ENCODE measurements at places on chromosomes 4 and X. TPM values are rescaled to one million over a fixed set of nuclear protein-coding genes. Genes with fewer than 3 reads are reported as not detected.

GRCh38 chrX:63929608-63930007 is 144.6 kb upstream of the ARHGEF9 start:
- H3K36me3 ChIP-seq, result no peaks in the 10 kb centered on the region
- H3K27me3 ChIP-seq, result no peaks in the 10 kb centered on the region
- H3K27ac ChIP-seq, result no peak overlapping the region
- no peak for DNase-seq

DNA sequence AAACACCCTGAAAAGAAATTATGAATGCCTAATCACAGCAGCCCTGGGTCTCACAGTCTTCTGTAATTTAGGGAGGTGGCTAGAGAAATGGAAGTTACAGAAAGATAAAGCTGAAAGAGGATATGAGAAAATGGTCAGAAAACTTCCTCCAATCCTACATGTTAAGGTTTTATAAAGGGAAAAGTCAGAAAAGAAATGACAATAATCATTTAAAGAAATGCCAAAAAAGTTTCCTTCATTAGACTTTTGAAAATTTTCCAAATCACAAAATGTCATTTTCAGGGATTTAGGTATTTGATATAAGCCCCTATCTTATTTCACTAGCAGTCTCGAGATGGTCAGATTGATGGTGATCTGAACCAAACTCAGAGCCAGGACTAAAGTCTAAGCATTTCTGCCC is 276.2 kb downstream of the CHIC1 start:
- H3K4me1 ChIP-seq, result no peaks in the 10 kb centered on the region
- H3K27me3 ChIP-seq, result no peaks in the 10 kb centered on the region
- no peak overlapping the region for H3K4me3 ChIP-seq
- H3K27ac ChIP-seq, result no peak overlapping the region
- no peak for DNase-seq

DNA sequence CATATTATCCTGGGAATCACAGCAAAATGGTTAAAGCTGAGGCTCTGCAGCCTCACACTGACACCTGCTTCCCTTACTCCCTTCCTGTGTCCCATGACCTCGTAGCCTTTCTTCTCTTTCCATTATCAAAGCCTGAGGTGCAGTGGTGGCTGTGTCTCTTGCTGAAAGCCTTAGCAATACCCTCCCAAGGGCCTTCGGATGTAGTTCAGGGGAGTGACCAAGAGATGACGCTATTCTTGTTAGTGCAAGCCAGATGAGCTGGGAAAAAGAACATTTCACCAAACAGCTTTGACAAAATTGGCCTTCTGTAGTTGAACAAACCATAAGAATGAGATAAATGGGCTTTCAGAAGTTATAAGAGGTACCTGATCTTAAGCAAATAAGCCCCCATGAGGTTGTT is 31.6 kb downstream of the SMIM10L2A start:
- H3K27ac ChIP-seq, result no peak overlapping the region
- no peaks in the 10 kb centered on the region for H3K36me3 ChIP-seq
- DNase-seq, result no peak
- no peak overlapping the region for H3K4me3 ChIP-seq
- no peaks in the 10 kb centered on the region for H3K4me1 ChIP-seq

TIGD4 gene
- 2.3 TPM for total RNA-seq

GRCh38 chr4:138579146-138579545 is 337.0 kb upstream of the SLC7A11 start:
- no peak overlapping the region for H3K4me3 ChIP-seq
- no peak for DNase-seq
- no peaks in the 10 kb centered on the region for H3K36me3 ChIP-seq
- H3K4me1 ChIP-seq, result peaks cover 2% of the 10 kb centered on the region
- H3K27me3 ChIP-seq, result no peaks in the 10 kb centered on the region

DRP2 gene
- total RNA-seq, result 0.20 TPM

- no peaks in the 10 kb centered on the region for H3K4me1 ChIP-seq
- H3K36me3 ChIP-seq, result no peaks in the 10 kb centered on the region
- no peak for DNase-seq
These were observed 234.0 kb upstream of the BCOR start for GRCh38 chrX:40331762-40332161.

GRCh38 chr4:72641611-72642010 is 72.6 kb upstream of the ADAMTS3 start:
- H3K4me1 ChIP-seq, result no peaks in the 10 kb centered on the region
- no peak overlapping the region for H3K27ac ChIP-seq
- no peaks in the 10 kb centered on the region for H3K27me3 ChIP-seq
- no peak for DNase-seq
- no peaks in the 10 kb centered on the region for H3K36me3 ChIP-seq

ABCG2 gene
- 3.4 TPM for total RNA-seq

SPATA4 gene
- total RNA-seq, result not detected

DNA sequence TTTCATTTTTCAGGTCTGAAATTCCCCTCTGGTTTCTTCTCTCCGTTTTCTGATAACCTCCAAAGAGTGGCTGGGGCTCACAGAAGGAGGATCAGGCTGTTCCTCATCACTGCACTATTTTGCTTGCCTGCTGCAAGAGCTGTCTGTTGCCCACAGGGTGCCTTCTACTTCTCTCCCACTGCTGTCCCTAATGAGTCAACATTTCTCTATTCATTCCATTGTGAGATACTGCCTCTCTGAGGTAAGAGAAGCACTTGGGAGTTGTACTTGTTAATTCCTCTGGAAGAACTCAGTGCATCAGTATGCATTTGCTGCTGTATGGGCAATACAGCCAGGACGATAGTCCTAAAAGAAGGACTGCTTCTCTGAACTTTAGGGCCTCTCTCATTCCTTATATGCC is 34.8 kb downstream of the CT47B1 start:
- H3K4me1 ChIP-seq, result no peaks in the 10 kb centered on the region
- DNase-seq, result no peak
- no peaks in the 10 kb centered on the region for H3K36me3 ChIP-seq
- H3K4me3 ChIP-seq, result no peak overlapping the region
- H3K27ac ChIP-seq, result no peak overlapping the region
- no peaks in the 10 kb centered on the region for H3K27me3 ChIP-seq

RIPPLY1 gene
- not detected for total RNA-seq

GRCh38 chrX:154834562-154834961 is at the start of gene SMIM9:
TSS of gene SMIM9 (minus strand) at chrX:154834662. CDS start at chrX:154830856, 3,806 bp downstream.
- H3K4me3 ChIP-seq, result no peak within 1 kb of the TSS
- H3K36me3 ChIP-seq, result no peaks in the 10 kb centered on the region
- H3K27ac ChIP-seq, result no peak within 1 kb of the TSS
- DNase-seq, result no peak
- H3K4me1 ChIP-seq, result no peaks in the 10 kb centered on the region
- H3K27me3 ChIP-seq, result no peaks in the 10 kb centered on the region

DNA sequence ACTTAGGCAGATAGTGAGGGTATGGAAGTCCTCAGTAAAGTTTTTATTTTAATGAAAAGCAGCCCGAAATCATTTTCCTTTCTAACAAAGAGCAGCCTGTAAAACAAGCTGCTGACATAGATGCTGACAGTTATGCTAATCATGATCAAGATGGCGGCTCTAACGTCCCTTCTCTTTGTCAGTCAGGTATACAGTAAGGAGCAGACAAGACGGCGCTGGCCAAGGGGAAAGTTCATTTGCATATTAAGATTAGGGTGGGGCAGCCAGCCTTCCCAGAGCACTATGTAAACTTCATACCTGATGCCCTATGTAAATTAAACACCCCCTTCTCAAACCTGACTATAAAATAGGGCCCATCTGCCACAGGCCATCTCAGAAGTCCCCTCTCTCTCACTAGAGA is 76.9 kb downstream of the MAGEB10 start:
- no peak overlapping the region for H3K27ac ChIP-seq
- DNase-seq, result no peak
- H3K27me3 ChIP-seq, result peaks cover 8% of the 10 kb centered on the region

GRCh38 chr4:126223784-126224407 is 909.1 kb downstream of the FAT4 start:
- DNase-seq, result no peak
- no peak overlapping the region for H3K27ac ChIP-seq
- no peaks in the 10 kb centered on the region for H3K36me3 ChIP-seq
- H3K27me3 ChIP-seq, result no peaks in the 10 kb centered on the region
- no peaks in the 10 kb centered on the region for H3K4me1 ChIP-seq

- no peaks in the 10 kb centered on the region for H3K4me1 ChIP-seq
- H3K4me3 ChIP-seq, result no peak overlapping the region
- no peak for DNase-seq
These were observed 32.8 kb downstream of the HTT start for GRCh38 chr4:3107271-3107670.

DNA sequence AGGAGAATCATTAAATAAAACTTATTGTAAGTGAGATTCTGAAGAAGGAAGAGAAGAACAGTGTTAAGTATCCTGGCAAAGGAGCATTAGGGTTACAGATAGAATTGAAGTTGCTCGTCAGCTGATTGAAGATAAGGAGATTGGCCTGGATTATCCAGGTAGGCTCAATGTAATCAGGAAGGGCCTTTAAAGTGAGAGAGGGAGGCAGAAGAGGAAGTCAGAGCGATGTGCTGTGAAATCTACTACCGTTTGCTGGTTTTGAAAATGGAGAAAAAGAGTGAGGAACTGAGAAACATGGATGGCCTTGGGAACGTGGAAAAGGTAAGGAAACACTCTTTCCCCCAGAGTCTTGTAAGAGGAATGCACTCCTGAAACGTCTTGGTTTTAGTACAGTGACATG is 245.7 kb downstream of the ANTXR2 start:
- H3K4me1 ChIP-seq, result no peaks in the 10 kb centered on the region
- no peak for DNase-seq
- no peak overlapping the region for H3K27ac ChIP-seq
- no peaks in the 10 kb centered on the region for H3K27me3 ChIP-seq
- no peak overlapping the region for H3K4me3 ChIP-seq

TCEAL2 gene
- total RNA-seq, result 15.1 TPM

- no peaks in the 10 kb centered on the region for H3K36me3 ChIP-seq
- H3K27ac ChIP-seq, result no peak overlapping the region
- H3K27me3 ChIP-seq, result no peaks in the 10 kb centered on the region
- no peaks in the 10 kb centered on the region for H3K4me1 ChIP-seq
These were observed 202.7 kb downstream of the NR3C2 start for GRCh38 chr4:148239494-148239985.

DNA sequence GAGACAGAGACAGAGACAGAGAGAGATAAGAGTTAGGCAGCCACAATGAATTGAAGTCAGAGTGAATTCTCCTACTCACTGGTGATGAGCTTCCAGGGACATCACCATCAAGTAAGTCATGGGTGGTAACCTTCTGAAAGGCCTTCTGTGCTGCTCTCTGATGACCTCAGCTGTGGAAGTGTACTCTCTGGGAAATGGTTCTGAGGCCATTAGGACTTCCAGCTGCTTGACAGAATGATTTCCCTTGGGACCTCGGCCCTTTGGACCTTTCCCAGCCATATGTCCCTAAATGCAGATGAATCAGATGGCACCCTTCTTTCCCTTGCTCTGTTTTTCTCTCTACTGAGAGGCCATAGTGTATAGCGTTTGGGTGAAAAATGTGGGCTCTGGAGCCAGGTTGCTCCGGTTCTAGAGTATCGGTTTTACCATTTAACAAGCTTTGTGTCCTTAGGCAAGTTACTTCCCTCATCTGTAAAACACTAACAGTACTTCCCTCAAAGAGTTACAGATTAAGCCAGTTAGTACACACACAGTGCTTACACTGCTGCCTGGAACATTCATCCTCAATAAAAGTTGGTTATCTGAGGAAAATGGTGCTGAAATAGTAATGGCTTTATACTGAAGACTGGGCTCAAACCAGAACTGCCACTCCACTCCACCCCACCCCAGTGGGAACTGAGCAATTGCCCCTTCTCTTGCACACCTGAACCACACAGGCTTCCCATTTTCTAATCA is 7.6 kb downstream of the SEPTIN11 start:
- no peak overlapping the region for H3K27ac ChIP-seq
- H3K4me3 ChIP-seq, result no peak overlapping the region
- no peaks in the 10 kb centered on the region for H3K36me3 ChIP-seq
- no peak for DNase-seq

DNA sequence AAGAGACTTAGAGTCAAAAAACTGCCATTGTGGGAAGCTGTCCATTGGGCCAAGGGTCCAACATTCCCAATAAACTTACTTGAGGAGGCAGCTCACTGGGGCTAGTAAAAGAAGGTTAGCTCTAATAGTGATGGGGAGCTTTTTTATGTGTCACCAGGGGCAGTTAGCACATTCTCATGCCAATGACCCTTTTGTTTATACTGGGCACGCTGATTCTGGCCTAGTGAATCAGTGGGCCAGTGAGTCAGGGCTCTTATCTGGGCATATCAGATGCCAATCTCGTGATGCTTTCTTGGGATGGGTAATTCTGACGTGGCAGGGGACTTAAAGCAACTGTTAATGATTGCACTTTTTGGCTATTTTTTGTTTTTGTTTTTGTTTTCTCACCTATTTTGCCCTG is 27.8 kb downstream of the TCEAL1 start:
- DNase-seq, result no peak
- no peak overlapping the region for H3K27ac ChIP-seq
- H3K27me3 ChIP-seq, result no peaks in the 10 kb centered on the region
- H3K36me3 ChIP-seq, result no peaks in the 10 kb centered on the region
- H3K4me1 ChIP-seq, result no peaks in the 10 kb centered on the region

GRCh38 chrX:37349221-37350033 is at the start of gene PRRG1:
TSS of gene PRRG1 (plus strand) at chrX:37349364. CDS start at chrX:37406250, 56,886 bp downstream.
- no peak within 1 kb of the TSS for H3K27ac ChIP-seq
- peak within 1 kb of the TSS; percentile 86 for H3K4me3 ChIP-seq
- DNase-seq, result peak; percentile 73
- H3K4me1 ChIP-seq, result no peaks in the 10 kb centered on the region
- no peaks in the 10 kb centered on the region for H3K27me3 ChIP-seq

- DNase-seq, result no peak
- no peaks in the 10 kb centered on the region for H3K27me3 ChIP-seq
- no peaks in the 10 kb centered on the region for H3K4me1 ChIP-seq
- no peaks in the 10 kb centered on the region for H3K36me3 ChIP-seq
- H3K27ac ChIP-seq, result no peak overlapping the region
- H3K4me3 ChIP-seq, result no peak overlapping the region
These were observed 245.5 kb upstream of the SLC7A11 start for GRCh38 chr4:138487670-138488069.

GRCh38 chrX:119398974-119399771 is at the start of gene SLC25A43:
TSS of gene SLC25A43 (plus strand) at chrX:119399336. CDS start at chrX:119399404, 68 bp downstream.
- peaks cover 3% of the 10 kb centered on the region for H3K4me1 ChIP-seq
- no peak within 1 kb of the TSS for H3K27ac ChIP-seq
- no peak for DNase-seq
- H3K36me3 ChIP-seq, result no peaks in the 10 kb centered on the region
- H3K4me3 ChIP-seq, result peak within 1 kb of the TSS; percentile 57
- H3K27me3 ChIP-seq, result peaks cover 2% of the 10 kb centered on the region

MAGEA2 gene
- total RNA-seq, result not detected

- no peak overlapping the region for H3K27ac ChIP-seq
- no peaks in the 10 kb centered on the region for H3K27me3 ChIP-seq
- peaks cover 2% of the 10 kb centered on the region for H3K4me1 ChIP-seq
- H3K4me3 ChIP-seq, result no peak overlapping the region
- H3K36me3 ChIP-seq, result no peaks in the 10 kb centered on the region
These were observed 492.9 kb upstream of the INTU start for GRCh38 chr4:127139788-127140286.

DNA sequence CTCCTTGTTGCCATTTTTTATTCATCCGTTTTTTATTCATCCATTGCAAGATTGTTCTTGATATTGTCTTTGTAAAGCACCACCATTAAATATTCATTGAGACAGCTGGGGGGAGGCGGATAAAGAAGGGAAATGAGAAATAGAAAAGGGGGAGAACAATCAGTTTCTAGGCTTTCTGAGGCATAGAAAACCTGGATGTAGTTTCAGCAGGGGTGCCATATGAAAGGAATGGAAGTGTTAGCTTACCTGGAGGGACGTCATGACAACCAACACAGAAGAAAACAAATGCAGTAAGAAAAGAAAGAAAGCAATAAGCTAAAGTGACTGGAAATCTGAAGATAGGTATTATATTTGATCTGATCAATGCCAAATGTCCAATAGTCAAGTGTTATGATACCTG is 276.1 kb downstream of the GASK1B start:
- no peak for DNase-seq
- H3K4me1 ChIP-seq, result no peaks in the 10 kb centered on the region
- H3K27ac ChIP-seq, result no peak overlapping the region
- H3K4me3 ChIP-seq, result no peak overlapping the region
- H3K27me3 ChIP-seq, result no peaks in the 10 kb centered on the region
- no peaks in the 10 kb centered on the region for H3K36me3 ChIP-seq
